Left lobe of liver (tissue), 2 donors: ENCODE measurements at places on chromosomes 7 and 10. TPM values are rescaled to one million over a fixed set of nuclear protein-coding genes. Genes with fewer than 3 reads are reported as not detected.

SEM1 gene
- 27.2 TPM for total RNA-seq

CACNB2 gene
- 1.6 TPM for total RNA-seq

TYW1 gene
- 10.7 TPM for total RNA-seq

CYTH3 gene
- total RNA-seq: 3.8 TPM

GSAP gene
- 24.3 TPM for total RNA-seq

LEP gene
- total RNA-seq: not detected

TMEM270 gene
- total RNA-seq: not detected

C10orf67 gene
- total RNA-seq: not detected

DNA sequence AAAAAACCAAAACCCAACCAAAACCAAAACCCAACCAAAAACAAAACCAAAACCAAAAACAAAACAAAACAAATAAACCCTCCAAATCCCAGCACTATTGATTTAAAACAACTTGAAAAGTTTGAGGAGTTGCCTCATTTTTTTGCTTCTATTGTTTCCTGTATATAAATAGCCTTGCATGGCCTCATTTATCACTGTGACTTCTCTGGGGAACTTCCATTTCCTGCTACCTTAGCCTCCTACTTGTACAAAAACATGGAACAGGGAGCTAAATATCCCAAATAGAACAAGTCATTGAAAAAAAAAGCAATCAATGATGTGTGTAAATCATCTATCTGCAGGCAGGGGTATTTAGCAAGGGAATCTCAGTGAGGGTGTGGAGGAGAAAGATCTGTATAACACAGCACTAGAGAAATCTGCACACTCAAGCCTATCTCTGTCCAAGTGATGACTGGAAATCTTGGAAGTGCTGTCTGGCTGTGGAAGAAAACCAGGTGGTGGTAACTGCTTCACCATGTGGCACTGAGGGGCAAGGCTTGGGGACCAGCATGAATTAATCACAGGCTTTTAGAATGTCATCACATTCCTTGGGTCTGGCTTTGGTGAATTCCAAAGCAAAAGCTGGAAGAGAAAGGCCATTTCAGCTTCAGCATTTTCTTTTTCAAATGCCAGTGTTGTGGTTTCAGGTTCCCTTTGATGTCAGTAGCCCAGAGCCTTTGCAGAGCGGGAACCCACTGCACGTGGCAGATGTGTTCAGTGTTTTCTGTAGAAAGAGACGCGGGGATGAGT is 349.5 kb upstream of the ZNF32 start:
- no peak for DNase-seq

- DNase-seq: no peak
Measured at GRCh38 chr10:88660598-88660884, 3.7 kb upstream of the LIPF start.

- DNase-seq: no peak
Measured at GRCh38 chr10:100670368-100670767, 75.0 kb upstream of the PAX2 start.

DNA sequence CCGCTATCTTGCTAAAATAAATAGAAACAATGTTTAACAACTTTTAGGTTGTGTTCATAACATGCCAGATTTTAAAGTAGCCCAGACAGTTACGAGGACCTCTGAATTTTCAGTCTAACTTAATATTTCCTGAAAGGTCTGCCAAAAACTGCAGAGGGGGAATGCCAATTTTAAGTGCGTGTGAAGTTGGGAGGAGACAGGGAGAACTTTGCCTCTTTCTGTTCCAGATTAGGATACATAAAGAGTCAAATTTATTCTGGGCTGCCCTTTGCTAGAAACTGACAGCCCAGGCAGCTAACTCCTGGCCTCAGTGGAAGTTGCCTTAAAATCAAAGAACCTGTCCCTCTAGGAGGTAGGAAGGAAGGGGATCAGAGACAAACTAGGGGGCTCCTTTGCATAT is 52.3 kb upstream of the PIP4K2A start:
- no peak for DNase-seq

GRCh38 chr10:125316436-125316835 is 156.1 kb upstream of the CTBP2 start:
- no peak for DNase-seq

- no peak for DNase-seq
Measured at GRCh38 chr7:151837285-151838042, 39.5 kb downstream of the PRKAG2 start.

GRCh38 chr10:50387732-50388073 is 136.4 kb upstream of the ASAH2 start:
- DNase-seq: no peak

DNA sequence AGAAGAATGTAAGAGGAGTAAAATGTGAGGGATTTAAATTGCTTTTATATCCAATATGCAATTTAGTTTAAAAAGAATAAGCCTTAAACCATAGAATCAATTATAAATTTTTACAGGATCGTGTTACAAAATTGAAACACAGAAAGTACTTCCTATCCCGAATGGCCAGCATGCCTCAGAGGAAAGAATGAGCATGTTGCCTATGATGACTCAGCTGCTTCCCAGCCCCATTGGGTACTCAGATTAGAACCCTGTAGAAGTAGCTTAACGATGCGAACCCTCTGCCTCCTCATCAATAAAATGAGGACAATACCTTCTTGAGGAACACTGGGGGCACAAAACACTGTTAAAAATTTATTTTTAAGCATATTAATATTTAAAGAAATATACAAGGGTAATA is 113.4 kb upstream of the CDK1 start:
- no peak for DNase-seq

DNA sequence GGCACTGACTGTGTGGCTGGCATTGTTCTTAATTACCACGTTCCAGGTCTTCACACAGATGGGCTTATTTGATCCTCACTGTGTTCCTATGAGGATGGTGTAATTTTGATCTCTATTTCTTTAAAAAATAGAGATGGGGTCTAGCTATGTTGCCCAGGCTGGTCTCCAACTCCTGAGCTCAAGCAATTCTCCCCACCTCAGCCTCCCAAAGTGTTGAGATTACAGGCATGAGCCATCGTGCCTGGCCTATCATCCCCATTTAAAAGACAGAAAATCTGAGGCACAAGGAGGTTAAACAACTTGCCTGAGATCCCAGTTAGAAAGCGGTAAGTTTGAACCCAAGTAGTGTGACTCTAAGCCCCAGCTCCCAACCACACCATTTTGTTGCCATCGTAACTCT is 17.0 kb upstream of the SRGN start:
- no peak for DNase-seq

- peak; percentile 65 for DNase-seq
Measured at GRCh38 chr7:92835261-92835850, 1.0 kb downstream of the CDK6 start.

DNA sequence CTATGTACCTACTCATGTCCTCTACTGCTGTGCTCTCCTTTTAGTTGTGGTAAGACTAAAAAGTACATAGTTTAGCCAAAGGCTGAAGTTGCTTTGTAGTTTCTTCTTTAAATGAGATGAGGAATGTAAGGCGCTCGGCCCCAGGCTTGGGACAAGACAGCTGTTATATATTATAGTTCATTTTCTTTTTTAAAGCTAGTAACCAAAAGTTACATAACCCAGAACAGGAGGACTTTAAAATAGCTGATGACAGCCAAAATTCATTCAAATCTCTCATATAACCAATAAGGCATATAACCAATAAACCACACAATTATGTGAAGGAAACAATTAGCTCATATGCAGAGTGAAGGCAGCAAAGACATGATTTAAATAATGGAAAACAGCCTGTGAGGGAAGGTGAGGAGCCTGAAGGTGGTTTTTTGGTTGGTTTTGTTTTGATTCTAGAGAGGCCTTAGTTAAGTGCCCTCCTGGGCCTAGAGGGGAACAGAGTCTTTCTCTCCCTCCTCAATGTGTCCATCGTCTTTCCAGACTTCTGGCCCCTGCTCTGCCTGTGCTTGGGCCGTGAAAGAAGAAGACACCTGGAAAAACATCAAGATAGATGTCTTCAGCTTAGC is 35.8 kb downstream of the SLC26A4 start:
- DNase-seq: no peak

GRCh38 chr7:74489997-74490945 is 36.6 kb downstream of the GTF2IRD1 start:
- no peak for DNase-seq

GRCh38 chr7:110797656-110798055 is 293.3 kb upstream of the LRRN3 start:
- no peak for DNase-seq

DNA sequence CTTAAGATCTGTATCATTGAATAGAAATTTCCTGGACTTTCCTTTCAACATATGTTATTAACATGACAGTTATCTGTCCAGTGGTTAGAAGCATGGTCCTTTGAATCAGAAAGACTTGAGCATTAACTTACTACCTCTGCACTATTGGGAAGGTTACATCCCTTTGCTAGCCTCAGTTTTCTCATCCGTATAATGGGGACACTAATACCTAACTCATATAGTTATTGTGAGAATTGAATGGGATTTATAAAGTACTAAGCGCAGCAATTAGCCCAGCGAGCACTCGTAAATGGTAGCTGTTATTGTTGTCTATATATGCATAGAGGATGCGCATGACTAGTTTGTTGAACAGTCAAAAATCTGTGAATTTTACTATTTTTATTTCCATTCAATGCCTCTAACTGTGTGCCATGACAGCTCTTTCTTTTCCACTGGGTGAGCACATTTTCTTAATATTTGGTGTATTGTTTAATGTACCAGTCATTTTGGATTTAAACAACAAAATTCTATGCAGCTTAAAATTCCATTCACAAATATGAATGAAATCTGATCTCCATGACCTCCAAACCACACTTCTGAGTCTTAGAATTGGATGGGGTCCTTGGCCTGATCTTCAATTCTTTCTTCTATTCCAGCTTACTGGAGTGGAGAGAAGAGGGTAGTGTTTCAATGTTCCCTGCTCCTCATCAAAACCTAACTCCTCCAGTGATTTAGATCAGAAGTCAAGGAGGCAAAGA is 65.0 kb downstream of the CACNB2 start:
- no peak for DNase-seq

DNA sequence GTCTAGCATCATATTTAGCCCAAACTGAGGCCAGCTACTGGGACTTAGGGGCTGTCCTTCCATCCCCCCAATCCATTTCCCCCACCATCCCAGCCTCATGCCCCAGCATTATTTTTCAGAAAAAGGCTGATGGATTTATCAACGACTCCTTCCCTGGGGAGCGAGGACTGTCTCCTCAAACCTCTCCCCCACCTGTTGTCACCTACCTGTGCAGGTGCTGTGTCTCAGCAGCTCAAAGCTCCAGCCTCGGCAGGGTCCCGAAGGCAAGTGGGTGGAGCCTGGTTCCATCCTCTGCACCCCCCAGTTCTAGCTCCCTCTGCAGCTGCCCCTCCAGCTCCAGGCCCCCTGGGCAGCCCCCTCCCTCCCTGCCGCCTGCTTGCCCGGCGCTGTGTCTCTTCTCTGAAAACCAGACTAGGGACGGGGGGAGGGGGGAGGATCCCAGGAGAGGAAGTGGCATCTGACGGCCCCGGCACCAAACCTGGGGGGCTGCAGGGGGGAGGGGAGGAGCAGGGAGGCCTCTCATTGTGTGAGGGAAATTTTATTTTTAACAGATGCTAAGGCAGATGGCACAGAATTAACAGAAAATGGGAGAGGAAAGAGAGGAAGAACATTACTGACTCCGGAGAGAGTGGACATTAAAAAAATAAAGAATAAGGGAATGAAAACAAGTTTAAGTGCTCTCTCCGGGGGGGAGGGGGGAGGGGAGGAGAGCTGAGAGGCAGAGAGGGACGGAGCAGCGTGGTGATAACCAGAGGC is 61.7 kb upstream of the PAX2 start:
- no peak for DNase-seq

DNA sequence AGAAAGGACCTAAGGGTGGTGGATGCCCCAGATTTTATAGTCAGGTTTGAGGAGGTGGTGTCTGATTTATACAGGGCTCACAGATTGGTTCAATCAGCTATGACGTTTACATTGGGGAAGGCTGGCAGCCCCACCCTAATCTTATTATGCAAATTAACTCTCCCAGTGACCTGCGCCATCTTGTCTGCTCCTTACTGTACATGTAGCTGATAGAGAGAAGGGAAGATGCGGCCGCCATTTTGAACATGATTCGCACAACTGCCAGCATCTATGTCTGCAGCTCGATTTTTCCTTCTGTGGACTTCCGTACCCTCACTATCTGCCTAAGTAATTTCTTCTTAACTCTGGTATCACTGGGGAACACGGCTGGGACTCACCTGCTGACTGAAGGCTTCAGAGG is 619.0 kb upstream of the DPP6 start:
- no peak for DNase-seq

DNA sequence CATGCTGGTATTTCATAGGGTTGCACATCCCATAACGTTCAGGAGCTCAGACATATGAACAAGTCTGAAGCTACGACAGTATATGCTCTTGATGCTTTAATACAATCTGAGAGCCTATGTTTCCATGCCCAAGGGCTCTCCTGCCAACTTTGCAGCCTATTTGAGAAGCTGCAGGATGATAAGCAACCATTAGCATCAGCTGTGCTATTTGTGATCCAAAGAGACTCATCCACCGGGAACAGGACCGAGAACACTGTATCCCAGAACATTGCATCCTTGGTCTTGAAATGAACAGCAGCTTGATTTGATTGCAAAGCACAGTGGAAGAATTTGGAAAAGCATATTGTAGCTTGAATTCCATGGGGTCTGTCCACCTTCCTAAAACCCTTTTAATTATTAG is 156.2 kb upstream of the PTER start:
- no peak for DNase-seq

GRCh38 chr10:82206831-82207230 is 331.8 kb downstream of the NRG3 start:
- DNase-seq: no peak

DNA sequence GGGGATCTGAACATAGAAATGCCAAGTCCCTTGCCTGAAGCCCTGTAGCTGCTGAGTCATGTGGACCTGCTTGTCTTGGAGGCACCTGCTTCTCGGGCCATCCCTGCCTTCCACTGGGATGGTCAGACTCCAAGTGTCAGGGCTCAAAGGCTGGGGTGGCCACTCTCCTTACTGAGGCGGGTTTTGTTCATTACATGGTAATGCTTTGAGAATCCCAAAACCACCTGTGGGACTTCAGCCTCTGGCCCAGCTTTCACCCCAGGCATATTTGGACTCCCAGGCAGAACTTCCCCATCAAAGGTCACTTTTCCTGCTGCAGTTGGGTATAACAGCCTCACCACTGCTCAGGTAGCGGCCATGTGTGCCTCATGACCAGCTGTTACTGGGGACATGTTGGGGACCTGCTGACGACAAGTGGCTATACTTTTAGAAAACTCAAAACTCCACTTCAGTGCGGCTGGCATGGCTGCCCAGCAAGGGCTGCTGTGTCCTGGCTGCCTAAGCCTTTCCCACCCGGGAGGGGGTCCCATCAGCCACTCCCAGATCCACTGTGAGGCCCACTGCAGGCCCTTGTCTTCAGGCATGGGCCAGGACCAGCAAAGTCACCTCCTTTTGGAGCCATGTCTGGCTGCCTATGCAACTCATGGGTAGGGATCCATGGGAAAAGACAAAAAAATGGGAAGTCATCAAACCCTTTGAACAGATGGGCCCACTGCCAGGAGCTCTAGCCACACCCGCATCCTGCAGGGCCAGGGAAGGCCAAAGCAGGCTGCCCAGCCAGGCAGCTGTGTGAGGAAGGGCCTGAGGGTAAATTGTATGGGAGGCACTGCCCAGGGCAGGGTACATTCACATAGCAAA is 96.7 kb downstream of the ARHGAP22 start:
- peak; percentile 43 for DNase-seq

- no peak for DNase-seq
Measured at GRCh38 chr7:16838386-16838785, 33.6 kb upstream of the AGR2 start.
